ENCODE measurements at places on chromosomes 6 and 20.

GRCh38 chr6:31407699-31408098 lies 4.3 kb downstream of the MICA start:
- no peak for DNase-seq

GRCh38 chr6:67541586-67541985 lies 1093.5 kb upstream of the ADGRB3 start:
- no peak for DNase-seq

GRCh38 chr6:133835901-133836300 lies 53.0 kb upstream of the TCF21 start:
- DNase-seq = no peak

- DNase-seq = no peak
These were observed 48.2 kb upstream of the ASIP start for GRCh38 chr20:34193051-34193450.

GRCh38 chr6:142845624-142846458 lies 99.1 kb downstream of the HIVEP2 start:
- DNase-seq = no peak

- DNase-seq = no peak
These were observed 4.9 kb upstream of the EEF1A1 start for GRCh38 chr6:73525546-73526330.

DNA sequence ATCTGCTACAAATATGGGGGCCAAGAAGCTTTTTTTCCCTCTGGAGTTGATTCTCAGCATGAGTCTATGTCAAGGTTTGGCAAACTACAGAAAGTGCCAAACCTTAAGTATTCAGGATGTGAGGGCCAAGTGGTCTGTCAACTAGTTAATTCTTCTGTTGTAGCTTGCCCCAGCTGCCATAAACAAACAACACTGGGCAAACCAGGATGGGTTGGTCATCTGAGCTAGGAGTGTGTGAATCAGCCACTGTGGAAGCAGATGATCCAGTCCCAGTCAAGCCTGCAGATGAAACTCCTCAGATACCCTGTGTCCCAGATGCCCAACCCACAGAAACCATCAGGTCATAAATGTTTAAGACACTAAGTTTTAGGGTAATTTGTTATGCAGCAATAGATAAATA lies 103.0 kb upstream of the MOCS1 start:
- no peak for DNase-seq

DNA sequence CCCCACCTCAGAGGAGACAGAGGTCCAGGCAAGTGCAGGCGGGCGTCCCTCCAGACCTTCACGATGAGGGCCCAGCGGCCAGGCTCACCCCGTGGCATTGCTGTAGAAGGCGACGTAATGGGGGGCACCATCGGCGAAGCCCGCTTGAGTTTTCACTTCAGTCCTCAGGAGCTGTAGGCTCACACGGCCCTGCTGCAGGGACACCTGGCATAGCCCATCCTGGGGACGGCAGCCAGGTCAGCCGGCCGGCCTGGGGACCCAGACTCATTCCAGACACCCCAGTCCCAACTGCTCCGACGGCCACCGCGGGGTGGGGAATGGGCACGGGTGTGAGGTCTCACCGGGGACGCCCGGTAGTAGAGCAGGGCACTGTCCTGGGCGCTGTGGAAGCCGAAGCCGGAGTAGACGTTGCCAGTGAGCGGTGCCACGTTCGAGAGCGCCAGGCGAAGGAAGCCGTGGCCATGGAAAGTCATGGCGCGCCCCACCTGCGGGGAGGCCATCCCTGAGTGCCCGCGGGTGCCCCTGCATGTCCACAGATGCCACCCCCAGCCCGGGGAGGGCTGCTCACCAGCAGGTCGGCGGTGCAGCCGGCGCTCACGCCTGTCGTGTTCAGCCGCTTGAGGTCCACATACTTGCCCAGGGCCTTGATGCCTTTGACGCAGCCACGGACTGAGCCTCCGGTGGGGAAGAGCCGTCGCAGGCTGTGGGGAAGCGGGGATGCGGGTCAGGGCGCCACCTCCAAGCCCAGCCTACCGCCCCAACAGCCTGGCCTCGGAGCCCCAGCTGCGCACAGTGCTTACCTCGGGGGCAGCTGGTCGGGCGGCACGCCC lies 9.2 kb downstream of the ADRM1 start:
- no peak for DNase-seq

DNA sequence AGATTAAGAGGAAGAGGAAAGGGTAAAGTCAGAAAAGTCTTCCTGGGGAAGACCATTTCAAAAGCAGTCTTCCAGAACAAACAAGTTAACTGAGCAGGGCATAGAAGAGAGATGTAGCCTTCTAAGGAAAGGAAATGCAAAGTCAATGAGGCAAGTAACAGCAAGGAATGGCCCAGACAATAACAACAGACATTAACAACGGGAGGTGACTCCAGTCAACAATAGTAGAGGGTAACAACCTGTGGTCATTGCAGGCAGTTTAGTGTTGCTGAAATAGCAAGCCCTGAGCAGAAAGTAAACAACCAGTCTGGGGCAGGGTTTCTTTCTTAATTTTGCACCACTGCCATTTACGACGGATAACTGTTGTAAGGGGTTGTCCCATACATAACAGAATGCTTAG lies 2.1 kb downstream of the MDN1 start:
- no peak for DNase-seq

- no peak for DNase-seq
These were observed 204.5 kb upstream of the TAB2 start for GRCh38 chr6:149112976-149113375.

DNA sequence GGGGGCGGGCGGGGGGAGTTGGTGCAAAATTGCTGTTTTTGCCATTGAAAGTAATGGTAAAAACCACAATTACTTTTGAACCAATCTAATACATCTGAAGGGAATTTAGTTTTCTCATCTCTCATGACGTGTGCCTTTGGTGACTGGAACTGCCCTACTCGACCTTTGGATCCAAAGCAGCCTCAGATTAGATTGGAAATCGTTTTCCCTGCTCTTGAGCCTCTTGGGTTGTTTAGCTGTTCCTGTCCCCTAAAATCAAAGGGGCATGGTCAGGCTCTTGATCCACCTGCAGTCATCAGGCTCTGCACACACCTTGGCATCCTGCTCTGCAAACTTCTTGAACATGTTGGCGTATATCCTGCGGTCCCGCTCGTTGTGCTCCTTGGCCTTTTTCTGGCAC lies 64.0 kb upstream of the TULP1 start:
- DNase-seq = no peak

- DNase-seq = no peak
These were observed 41.9 kb downstream of the TULP4 start for GRCh38 chr6:158353883-158354877.

DNA sequence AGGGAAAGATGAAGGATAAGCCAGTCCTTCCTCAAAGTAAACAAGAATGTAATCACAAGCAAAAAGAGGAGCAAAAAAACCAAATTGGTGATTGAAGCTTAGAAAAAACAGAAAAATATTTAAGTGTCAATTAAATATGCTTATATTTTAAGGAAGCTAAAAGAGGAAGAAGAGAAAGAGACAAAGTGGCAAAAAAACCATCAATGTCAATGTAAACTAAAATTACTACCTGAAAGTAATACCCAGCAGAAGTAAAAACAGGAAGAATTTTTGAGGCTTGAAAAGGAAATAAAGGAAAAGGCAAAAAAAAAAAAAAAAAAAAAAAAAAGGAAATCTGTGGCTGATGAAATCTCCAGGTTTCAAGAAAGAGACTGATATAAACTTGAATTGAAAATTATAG lies 36.2 kb upstream of the OGFRL1 start:
- no peak for DNase-seq

DNA sequence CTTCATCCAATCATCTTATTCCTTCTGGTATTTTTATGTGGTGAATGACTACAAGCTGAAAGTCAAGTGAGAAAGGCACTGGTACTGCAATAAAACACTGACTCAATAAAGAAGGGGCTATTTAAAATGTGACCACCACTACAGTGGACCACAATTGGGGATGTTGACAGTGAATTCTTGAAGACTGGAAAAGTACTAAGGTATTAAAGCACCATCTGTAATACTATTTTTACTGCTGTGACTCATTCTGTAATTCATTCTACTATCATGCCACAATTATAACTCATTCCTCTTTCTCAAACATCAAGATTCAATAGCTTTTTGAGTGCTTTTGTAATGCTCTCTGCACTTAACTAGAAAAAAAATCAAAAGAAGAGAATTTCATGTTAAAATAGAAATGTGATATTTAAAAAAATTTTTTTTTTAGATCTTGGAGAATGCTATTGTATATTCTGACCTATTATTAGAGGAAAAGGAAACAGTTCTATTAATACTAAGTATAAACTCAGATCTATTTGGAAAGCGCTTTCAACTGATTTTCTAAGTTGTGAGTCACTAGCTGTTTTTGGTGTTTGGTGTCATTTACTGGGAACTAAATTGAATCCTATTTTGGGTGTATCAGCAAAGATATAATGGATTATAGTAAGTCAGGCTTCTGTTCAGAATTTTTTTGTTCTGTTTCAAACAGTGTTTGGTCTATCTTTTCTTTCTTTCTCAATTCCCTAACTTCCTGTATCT lies 104.7 kb upstream of the TMEM170B start:
- DNase-seq = no peak

DNA sequence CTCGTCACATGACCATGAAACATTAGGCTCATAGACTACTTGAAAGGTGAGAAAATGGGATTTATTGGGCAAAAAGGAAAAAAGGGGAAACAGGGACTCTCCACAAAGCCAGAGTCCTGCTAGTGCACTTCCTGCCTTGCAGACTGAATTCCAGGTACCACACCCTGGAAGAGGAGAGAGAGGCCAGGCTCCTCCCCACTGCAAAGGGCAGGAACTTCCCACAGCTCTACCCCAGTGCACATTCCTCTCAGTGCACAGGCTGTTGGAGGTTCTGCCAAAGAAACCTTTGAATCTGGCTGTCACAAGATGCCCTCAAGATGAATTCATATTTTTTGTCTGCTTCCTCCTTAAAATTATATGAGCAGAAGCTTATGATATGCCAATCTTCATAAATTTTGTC lies 920.4 kb upstream of the GJE1 start:
- no peak for DNase-seq

DNA sequence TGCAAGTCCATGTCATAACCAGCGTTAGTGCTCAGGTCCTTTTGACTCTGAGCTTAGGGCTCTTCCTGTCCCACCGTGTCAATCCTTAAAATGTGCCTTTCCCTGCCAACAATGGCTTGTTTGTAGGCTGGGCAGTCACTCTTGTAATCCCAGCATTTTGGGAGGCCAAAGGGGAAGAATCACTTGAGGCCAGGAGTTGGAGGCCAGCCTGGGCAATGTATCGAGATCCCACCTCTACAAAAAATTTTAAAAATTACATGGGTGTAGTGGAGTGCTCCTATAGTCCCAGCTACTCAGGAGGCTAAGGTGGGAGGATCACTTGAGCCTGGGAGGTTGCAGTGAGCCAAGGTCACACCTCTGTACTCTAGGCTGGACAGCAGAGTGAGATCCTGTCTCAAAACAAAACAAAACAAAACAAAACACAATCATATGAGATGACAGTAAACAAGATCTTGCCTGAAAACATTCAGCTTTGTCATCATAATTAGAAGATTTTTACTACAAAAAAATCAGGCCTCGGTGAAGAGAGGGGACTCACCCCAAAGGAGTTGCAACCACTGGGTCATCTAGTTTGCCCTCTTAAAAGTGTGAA lies 52.5 kb upstream of the SLC32A1 start:
- no peak for DNase-seq

DNA sequence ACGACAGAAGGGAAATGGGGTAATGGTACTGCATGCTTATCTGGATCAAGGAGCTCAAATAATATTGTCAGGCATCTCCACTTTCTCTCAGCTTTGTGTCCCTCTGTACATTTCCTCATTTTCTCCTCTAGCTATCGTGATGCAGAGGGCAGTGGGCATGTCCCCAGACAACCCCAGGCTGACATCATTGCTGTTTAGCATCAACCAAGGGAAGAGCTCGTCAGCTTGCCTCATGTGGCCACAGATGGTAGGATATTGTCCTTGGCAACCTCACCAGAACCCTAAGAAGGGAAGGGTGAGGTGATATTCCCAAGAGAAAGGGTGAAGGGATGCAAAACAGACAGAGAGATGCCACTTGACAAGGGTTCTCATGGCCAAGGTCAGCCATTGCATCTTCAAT lies 58.3 kb downstream of the MAFB start:
- DNase-seq = no peak

DNA sequence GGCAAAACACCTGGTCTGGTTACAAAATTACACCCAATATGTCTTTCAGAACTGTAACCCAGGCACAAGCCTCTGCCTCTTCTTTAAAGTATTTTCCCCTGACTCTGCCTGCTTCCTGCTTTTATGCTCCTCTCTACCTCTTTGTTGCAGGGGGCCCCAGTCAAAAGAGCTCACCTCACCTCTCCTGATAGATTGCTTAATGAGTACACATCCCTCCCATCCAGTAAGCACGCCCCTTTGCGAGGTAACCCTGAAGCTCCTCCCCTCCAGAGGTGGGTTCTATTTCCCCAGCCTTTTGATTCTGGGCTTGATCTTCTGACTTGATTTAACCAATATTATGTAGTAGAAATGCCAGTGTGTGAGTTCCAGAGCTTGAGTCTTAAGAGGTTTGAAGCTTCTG lies 56.6 kb upstream of the EYA2 start:
- no peak for DNase-seq

- DNase-seq = no peak
These were observed 208.2 kb downstream of the THBS2 start for GRCh38 chr6:169045486-169045885.

DNA sequence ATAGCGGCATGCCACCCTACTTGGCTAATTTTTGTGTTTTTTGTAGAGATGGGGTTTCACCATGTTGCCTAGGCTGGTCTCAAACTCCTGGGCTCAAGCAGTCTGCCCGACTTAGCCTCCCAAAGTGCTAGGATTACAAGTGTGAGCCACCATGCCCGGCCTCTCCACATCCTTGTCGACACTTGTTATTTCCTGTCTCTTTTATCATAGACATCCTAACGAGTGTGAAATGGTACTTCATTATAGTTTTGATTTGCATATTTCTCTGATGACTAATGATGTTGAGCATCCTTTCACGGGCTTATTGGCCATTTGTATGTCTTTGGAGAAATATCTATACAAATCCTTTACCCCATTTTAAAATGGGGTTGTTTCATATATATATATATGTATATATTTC lies 39.0 kb upstream of the ASXL1 start:
- no peak for DNase-seq

DNA sequence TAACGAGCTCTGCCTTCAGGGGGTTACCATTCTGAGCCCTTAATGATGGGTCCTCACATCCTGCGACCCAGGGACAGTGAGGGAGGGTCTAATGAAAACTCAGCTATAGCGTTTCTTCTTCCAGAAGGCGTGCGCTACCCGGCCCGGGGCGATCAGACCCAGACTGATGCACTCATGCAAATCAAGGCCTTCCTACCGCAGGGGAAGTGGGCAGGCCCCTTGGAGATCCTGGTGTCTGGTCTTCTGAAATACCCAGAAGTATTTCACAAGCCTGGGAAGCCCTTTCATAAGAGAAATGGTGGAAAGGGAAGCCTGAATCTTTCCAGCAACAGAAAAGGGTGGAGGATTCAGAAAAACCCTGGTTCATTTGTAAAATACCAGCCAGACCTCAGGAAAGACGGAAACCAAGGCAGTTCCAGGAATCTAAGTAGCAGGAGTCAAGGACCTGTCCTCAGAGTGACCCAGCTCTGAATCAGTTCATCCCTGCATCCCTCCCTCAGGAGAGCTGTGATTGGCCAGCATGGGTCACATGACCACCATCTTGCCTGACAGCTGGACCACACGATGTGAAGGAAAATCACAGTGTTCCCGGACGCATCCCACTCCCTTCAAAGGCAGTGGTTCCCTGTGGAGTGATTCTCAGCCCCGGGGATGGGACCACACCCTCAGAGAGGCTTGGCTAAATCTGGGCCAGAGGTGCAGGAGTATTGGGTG lies 12.7 kb downstream of the BFSP1 start:
- DNase-seq = no peak

- no peak for DNase-seq
These were observed 49.9 kb downstream of the BMP5 start for GRCh38 chr6:55825402-55826051.

GRCh38 chr6:25968769-25969168 lies 6.2 kb downstream of the TRIM38 start:
- no peak for DNase-seq
